ENCODE measurements at places on chromosomes 3 and 15.

GRCh38 chr3:149442043-149442442, 32.5 kb upstream of the TM4SF4 start:
- no peak for DNase-seq

GRCh38 chr3:132378048-132378762, 39.1 kb upstream of the DNAJC13 start:
- DNase-seq, result no peak

- no peak for DNase-seq
Measured at GRCh38 chr15:78469031-78469430, 31.0 kb downstream of the IREB2 start.

DNA sequence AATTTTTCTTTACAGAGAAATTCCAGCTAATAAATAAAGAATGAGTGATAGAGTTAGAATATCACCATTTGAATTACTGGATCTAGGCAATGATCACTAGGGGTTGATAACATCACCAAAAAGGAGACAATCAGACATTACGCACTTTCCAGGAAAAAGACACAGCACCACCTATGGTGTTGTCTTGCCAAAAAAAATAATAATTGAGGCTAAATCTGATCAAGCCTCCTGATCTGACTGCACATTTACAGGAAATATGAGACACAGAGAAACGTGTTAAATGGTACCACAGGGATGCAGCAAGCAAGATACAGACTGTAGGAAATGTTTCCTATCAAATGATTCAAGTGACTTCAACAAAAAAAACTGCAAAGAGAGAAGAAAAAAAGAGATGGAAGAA, 92.8 kb downstream of the EOMES start:
- DNase-seq, result no peak

DNA sequence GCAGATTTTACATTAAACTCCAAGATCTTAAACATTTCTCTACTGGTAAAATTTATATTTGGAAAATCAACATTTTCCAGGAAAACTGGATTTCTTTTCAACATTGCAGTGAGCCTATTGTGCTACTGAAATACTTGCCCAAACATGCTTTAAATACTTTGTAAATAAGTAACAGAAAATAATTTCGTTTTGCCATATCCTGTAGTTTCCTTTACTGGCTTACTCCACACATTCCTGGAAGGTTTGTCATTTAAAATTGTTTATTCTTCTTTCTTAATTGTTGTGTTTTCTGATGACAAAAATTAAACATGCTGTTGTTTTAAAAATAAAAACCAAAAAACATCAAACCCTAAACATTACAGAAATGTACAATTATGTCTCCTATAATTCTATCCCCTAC, 22.0 kb downstream of the ACAD11 start:
- DNase-seq, result no peak

- DNase-seq, result no peak
Measured at GRCh38 chr15:72047020-72047419, 70.9 kb downstream of the MYO9A start.

GRCh38 chr15:66747886-66748707, 46.1 kb downstream of the SMAD6 start:
- DNase-seq, result no peak

GRCh38 chr15:77500989-77501388, 80.3 kb downstream of the HMG20A start:
- no peak for DNase-seq

GRCh38 chr15:67917636-67918035, 77.8 kb upstream of the RNU6-1 start:
- DNase-seq, result no peak

DNA sequence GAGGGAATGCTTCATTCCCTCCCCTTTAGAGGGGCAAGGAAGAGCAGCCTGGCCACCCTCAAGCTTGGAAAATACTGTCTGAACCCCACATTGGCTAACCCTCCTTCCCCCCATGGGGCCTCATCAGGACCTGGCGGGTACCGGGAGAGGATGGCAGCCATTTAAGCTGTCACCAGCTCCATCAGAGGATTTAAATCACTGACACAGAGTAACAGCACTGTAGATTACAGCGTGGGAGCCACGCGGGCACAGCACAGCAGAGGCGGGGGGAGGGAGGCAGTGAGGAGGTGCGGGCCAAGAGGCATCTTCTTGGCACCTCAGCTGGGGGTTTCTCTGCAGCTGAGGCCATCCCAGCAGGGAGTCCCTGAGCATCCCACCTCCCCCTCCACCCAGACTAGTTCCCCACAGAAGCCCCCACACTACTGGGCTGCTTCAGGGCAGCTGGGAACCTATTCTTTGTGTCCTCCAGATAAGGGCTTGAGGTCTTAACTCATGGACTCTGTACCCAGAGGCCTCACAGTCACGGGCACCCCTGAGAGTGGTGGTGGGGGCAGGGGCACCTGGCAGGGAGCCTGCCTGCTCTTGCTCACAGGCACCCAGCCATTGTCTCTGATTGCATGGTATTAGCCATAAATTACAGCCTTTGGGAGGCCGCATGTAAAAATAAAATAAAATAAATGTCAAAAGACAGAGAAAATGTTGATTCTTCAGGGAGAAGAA, 21.9 kb upstream of the CACNA2D2 start:
- no peak for DNase-seq

GRCh38 chr3:49611291-49611690, 57.0 kb downstream of the BSN start:
- no peak for DNase-seq

DNA sequence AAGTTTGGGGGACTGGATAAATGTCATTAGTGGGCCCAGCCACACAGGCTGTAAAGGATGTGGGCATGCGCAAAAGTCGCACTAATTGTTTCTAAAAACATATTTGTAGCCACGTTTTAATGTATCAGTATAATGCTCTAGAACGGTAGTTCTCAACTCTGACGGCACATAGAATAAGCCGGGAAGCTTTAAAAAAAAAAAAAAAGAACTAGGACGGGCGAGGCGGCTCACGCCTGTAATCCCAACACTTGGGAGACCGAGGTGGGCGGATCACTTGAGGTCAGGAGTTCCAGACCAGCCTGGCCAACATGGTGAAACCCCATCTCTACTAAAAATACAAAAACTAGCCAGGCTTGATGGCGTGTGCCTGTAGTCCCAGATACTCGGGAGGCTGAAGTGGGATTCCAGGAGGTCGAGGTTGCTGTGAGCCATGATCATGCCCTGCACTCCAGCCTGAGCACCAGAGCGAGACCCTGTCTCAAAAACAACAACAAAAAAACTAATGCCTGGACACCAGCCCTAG, 618 bp upstream of the MON1A start:
- DNase-seq, result no peak

GRCh38 chr3:75303741-75304140, 360.4 kb upstream of the FRG2C start:
- DNase-seq, result no peak

- no peak for DNase-seq
Measured at GRCh38 chr3:99641480-99641879, 3.1 kb downstream of the COL8A1 start.

- no peak for DNase-seq
Measured at GRCh38 chr3:196341137-196341536, 2.9 kb upstream of the TM4SF19 start.

DNA sequence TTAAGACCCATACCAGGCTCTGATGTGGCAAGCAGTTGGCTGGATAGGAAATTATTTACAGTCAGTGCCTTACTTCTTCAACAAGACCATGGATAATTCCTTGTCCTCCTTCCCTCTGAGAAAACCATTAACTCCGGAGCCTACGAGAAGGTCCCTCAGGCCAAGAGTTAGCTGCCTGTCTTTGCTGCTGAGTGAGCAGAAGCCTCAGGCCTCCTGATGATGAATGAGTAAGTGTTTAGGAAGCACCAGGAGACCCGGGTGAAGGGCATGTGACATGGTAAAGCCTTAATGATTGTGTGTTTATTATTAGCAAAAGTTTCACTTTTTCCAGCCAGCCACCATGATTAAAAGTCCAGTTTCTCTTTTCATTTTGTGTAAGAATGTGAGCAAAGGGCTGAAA, 174.9 kb upstream of the TOPAZ1 start:
- no peak for DNase-seq

DNA sequence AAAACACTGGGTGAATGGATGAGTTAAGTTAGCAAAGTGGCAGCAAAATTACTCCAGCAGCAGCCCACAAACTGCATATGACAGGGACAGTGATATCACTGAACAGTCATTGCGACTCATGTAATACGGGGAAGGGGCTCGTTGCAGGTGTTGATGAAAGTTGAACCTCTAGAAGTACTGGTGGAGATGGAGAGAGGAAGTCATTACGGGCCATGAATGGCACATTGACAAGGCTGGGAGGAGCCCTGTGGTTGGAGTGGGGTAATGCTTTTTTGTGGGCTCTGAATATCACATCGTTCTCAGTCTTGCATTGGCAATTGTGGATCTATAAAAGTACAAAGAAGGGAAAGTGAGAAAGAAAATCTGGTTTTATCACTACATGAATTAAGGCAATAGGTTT, 278.1 kb downstream of the ZPLD1 start:
- DNase-seq, result no peak

DNA sequence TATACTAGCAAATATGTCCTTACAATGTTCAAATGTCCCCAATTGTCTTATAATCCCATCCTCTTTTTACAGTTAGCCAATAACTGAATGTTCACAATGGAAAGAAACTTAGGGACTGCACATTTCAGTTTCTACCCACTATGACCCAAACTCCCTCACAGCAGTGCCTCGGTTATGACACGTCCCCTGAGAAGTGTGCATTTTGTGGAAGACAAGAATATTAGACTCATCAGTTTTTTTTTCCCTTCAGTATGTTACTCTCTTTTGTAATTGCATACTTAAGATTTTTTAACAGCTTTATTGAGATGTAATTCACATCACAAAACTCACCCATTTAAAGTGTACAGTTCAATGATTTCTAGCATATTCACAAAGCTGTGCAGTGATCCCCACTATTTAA, 64.8 kb downstream of the IGF2BP2 start:
- no peak for DNase-seq

GRCh38 chr3:160413613-160414248, 14.3 kb downstream of the SMC4 start:
- no peak for DNase-seq

DNA sequence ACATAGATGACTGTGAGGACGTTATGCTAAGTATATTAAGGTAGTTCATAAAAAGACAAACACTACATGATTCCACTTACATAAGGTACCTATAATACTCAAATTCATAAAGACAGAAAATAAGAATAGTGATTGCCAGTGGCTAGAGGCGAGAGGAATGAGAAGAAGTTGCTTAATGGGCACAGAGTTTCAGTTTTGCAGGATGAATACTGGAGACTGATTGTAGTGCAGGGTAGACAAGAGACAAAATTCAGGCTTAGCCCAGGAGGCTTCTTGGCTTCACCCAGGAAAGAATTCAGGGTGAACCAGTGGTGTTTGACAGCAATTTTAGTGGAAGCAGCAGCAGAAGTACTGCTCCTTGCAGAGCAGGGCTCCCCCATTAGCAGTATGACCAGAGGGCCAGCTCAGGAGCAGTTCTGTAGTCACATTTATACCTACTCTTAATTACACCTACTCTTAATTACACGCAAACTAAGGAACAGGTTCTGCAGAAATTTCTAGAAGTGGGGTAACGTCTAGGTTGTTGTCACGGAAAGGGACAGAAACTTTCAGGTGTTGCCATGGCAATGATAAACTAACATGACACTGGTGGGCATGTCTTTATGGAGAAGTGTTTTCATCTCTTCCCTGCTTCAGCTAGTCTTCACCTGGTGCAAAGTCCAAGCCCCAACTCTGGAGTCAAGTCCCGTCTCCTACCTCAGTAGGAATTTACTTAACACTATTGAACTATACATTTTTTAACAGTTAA, 55.2 kb downstream of the TBL1XR1 start:
- no peak for DNase-seq

Measured in left ventricle myocardium inferior (tissue), 1 donor.